ENCODE measurements at places on chromosomes 6 and 20. TPM values are rescaled to one million over a fixed set of nuclear protein-coding genes. Genes with fewer than 3 reads are reported as not detected.

The GCNT2 gene
- total RNA-seq, result 7.6 TPM

The SNRPB2 gene
- total RNA-seq, result 118 TPM

The HLA-DRB1 gene
- not detected for total RNA-seq

The RHAG gene
- total RNA-seq, result 0.07 TPM

The FKBP1C gene
- 2.3 TPM for total RNA-seq

The TSHZ2 gene
- not detected for total RNA-seq

The UNC93A gene
- not detected for total RNA-seq
